Lung microvascular endothelial cell (primary cell): ENCODE measurements at places on chromosomes 5 and 9.

- DNase-seq, result peak; percentile 37
Observed at GRCh38 chr5:6448622-6449464, at the start of gene UBE2QL1. UBE2QL1 (plus strand) TSS chr5:6448859; CDS start chr5:6448894, 35 bp downstream.

DNA sequence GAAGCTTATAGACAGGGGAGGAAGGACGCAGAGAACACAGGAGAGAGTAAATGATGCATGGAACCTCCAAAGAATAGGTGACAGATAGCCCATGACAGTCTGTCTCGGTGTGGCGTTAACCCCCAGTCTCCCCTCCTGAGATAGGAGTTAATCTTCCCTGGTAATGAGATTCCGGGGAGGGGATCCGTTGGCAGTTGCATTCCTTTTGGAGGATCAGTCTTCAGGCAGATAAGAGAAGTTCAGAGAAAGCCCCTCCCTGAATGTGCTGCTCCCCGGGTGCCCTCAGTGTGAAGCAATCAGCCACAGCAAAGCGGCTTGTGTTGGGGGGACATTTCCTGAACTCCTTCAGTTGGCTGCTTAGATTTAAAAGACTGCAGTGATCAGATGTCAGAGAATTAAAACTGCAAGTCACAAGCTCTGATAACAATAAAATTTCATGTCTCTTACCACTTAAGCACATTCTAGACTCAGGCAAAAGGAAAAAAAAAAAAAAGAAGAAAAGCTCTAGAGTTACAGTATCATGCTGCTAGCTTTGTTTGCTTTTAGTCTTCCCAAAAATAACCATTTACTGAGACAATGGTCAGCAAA, 121.1 kb downstream of the EGFLAM start:
- DNase-seq, result no peak

GRCh38 chr9:35813434-35814105, 1.3 kb downstream of the HINT2 start:
- DNase-seq, result peak; percentile 61

- DNase-seq, result no peak
Observed at GRCh38 chr9:102985162-102985895, 9.8 kb upstream of the CYLC2 start.

GRCh38 chr9:117548556-117548955, 133.7 kb upstream of the ASTN2 start:
- DNase-seq, result no peak

DNA sequence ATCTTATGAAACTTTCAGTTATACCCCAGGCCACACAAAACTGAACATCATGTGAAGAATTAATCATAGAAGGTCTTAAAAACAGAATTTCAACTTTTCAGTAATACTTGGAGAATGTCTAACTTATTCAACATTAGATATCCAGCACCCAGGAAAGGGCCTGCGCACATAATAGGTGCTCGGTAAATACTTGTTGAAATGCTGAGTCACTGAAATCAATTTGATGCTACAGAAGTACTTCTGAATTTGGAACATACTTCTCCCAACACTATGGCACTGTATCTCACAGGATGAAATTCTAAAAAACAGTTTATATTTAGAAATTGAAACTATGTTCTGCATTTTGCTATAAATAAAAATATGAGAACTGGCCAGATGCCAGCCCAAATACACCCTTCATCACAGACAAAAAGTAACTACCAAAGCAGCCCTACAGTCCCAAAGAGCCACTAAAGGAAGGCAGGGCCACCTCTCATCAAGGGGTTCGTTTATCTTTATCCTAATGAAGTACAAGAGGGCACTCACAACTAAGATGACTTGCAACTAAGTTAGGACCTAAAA, 26.5 kb downstream of the MRPS27 start:
- no peak for DNase-seq

DNA sequence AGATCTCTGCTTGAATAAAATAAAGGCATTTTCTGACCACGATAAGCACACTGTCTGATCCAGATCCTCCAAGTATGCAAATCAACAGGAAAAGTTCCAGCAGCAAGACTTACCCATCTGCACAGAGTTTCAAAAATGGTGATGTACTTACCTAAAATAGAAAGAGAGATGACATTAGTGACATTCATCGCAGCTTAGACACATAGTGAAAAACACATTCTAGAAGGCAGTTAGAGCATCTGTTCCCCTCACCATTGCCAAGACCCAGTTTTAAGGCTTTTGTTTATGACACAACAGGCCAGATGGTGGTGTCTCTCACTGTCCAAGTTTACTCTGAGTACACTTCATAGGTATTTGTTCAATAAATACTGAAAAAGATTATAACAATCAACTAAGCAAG, 207.7 kb downstream of the PDE4D start:
- no peak for DNase-seq

GRCh38 chr9:87122947-87123685, 175.8 kb upstream of the GAS1 start:
- DNase-seq, result no peak

GRCh38 chr5:61202213-61202612, 39.9 kb upstream of the SMIM15 start:
- no peak for DNase-seq

DNA sequence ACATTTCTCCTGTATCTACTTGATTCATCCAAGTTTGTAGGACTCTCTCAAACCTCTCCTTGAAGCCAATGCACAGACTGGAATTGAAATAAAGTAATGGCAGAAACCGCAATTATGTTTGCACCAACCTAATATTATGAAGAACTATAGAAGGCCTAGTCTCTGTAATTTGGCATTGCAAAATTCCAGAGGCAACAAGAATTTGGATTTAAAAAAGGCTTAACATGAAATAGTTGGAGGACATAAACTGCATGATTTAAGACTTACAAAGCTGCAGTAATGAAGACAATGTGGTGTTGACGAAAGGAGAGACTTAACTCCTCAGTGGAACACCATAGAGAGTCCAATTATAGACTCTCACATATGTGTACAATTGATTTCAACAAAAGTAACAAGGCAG, 117.8 kb upstream of the MINAR2 start:
- no peak for DNase-seq

GRCh38 chr9:137783521-137783920, 94.1 kb upstream of the CACNA1B start:
- no peak for DNase-seq

GRCh38 chr5:150325426-150325825, 22.7 kb upstream of the ARSI start:
- no peak for DNase-seq

- DNase-seq, result no peak
Observed at GRCh38 chr5:54563083-54563761, 45.7 kb downstream of the SNX18 start.

DNA sequence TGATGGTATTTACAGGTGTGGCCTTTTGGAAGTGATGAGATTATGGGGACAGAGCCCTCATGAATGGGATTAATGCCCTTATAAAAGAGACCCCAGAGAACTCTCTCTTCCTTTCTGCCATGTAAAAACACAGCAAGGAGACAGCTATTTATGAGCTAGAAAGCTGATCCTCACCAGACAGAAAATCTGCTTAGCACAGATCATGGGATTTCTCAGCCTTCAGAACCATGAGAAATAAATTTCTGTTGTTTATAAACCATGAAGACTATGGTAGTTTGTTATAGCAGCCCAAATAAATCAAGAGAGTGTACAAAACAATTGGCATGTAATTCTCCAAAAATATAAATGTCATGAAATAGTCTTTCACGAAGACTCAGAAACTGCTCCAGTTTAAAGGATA, 211.0 kb downstream of the PDE4D start:
- no peak for DNase-seq

- DNase-seq, result no peak
Observed at GRCh38 chr5:68350176-68350575, 134.6 kb downstream of the PIK3R1 start.

- no peak for DNase-seq
Observed at GRCh38 chr5:35129921-35130485, 82.3 kb upstream of the AGXT2 start.

DNA sequence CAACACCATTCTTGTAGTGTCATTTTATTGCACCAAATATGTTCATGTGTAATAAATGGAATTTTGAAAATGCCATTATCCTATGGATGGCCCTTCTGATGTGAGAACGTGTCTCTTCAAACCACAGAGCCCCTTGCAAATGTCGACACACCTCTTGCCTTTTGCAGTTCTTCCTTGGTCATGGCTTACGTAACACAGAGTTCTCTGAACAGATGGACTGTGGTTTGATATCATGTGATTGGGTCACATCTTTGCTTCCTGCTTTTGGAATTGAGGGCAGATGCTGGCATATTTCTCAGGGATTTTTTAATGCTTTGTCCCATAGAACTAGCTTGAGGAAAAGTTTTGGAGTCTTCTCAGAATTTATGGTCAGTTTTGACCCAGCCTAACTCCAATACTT, 4.6 kb downstream of the TGFBR1 start:
- DNase-seq, result no peak

GRCh38 chr9:96040591-96041461, 165.3 kb downstream of the ERCC6L2 start:
- no peak for DNase-seq

DNA sequence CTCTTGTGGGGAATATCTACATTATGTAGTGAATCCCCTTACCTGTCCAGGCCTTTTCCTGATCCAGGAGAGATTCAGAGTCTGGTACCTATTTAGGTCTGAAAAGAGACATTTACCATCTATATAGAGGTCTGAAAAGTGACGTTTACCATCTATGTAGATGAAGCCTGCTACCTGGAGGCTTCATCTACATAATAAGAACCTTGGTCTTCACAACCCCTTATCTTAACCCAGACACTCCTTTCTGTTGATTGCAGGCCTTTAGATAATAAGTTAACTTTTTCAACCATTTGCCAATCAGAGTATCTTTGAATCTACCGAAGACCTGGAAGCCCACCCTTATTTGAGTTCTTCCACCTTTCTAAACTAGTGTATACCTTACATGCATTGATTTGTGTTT, 113.0 kb upstream of the DMRT1 start:
- no peak for DNase-seq

- no peak for DNase-seq
Observed at GRCh38 chr5:57576317-57576716, 93.7 kb upstream of the ACTBL2 start.

DNA sequence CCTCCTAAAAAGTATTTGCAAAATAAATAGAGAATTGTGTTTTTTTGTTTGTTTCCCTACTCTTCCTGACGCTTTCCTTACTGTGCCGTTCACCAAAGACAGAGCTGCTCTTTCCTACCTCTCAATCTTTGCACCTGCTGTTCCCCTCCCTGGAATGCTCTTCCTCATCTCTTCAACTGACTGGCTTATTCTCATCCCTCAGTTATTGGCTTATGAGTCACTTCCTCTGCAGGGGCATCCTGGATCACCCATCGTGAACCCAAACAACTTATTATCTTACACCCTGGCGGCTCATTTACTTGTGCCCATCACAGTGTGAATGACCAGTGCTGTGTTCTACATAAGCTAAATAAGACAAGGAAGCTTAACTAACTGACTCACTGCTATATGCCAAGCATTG, 36.1 kb upstream of the CCNG1 start:
- no peak for DNase-seq

- DNase-seq, result no peak
Observed at GRCh38 chr5:83701886-83702285, 18.8 kb downstream of the HAPLN1 start.

- DNase-seq, result no peak
Observed at GRCh38 chr5:11062397-11062796, 301.4 kb upstream of the DAP start.

GRCh38 chr9:109805050-109805449, 25.1 kb downstream of the PALM2AKAP2 start:
- no peak for DNase-seq

DNA sequence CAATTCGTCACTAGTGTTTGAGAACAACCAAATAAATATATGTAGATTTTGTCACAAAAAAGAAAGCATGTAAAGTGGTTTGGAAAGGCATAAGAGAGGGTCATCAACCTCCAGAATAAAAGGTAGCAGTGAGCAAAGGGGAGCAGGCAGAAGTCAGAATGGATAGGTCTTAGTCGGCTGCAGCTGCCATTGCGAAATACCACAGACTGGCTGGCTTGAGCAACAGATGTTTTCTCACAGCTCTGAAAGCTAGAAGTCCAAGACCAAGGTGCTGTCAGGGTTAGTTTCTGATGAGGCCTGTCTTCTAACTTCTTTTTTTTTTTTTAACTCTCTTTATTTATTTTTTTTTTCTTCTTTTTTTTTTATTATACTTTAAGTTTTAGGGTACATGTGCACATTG, 208.1 kb upstream of the PIK3R1 start:
- no peak for DNase-seq

GRCh38 chr5:81165493-81166119, 67.5 kb upstream of the CKMT2 start:
- DNase-seq, result peak; percentile 90

GRCh38 chr5:3262451-3262850, 333.2 kb upstream of the IRX1 start:
- no peak for DNase-seq

- no peak for DNase-seq
Observed at GRCh38 chr5:31413030-31413812, 118.7 kb downstream of the DROSHA start.

- no peak for DNase-seq
Observed at GRCh38 chr9:35490155-35490909, 421 bp downstream of the RUSC2 start.

- DNase-seq, result no peak
Observed at GRCh38 chr5:52995095-52995494, 5.9 kb downstream of the ITGA2 start.

GRCh38 chr9:107008011-107008410, 145.0 kb downstream of the ZNF462 start:
- DNase-seq, result no peak

- peak; percentile 85 for DNase-seq
Observed at GRCh38 chr9:80994892-80995291, 694.5 kb downstream of the TLE1 start.

- DNase-seq, result no peak
Observed at GRCh38 chr5:400282-401145, 42.5 kb upstream of the EXOC3 start.

DNA sequence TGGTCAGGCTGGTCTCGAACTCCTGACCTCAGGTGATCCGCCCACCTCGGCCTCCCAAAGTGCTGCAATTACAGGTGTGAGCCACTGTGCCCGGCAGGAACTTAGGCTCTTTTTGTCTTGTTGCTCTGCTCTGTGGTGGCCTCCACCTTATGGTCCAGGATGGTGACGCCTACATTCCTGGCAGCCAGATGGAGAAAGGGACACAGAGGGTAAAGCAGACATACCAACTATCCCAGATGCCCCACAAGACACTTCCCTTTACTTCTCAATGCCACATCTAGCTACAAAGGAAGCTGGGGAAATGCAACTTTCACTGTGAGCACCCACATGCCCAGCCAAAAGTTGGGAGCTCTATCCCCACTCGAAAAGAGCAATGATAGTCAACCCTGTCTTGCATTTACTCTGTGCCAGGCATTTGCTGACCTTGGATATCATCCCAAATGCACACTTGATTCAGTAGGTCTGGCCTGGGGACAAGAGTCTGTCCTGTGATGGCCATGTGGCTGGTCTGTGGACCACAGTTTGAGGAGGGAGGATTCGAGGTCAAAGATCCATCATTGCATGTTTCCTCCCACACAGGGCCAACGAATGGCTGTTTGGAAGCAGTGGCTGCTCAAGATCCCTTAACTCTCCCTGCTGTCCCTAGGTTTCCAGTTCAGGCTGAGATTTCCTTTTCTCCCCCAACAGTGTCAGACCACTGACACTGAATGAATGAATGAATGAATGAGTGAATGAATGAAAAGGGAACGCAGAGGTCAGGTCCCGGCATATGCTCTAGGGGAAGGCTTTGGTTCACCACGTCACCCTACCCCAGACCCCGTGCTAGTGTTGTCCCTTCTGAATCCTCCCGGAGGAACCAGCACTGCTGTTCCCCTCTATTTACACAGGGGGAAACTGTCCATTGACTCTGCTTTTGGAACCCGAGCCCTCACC, 1.4 kb upstream of the ERGIC1 start:
- DNase-seq, result peak; percentile 74

GRCh38 chr5:111083323-111083722, 8.8 kb upstream of the WDR36 start:
- peak; percentile 82 for DNase-seq

GRCh38 chr9:120242116-120242811, 337.7 kb downstream of the CDK5RAP2 start:
- no peak for DNase-seq
